ENCODE measurements at places on chromosomes 7 and 10.

- no peak for DNase-seq
Measured at GRCh38 chr10:5632446-5632845, 33.9 kb downstream of the ASB13 start.

DNA sequence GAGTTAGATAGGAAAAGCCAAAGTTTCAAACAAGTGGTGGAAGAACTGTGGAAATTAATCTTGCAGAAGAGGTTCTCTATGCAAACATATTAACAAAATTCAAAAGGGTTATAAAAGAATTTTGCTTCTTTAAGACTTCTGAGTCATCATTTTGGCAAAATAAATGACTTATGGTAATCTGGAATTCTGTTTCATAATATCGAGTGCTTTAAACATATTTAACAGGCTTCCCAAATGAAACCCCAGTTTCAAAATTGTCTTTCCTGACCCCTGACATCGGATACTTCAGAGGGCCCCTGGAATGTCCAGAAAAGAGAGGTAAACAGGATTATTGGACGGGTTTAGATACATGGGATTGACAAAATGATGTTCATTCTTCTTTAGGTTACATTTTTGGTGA lies 444.6 kb downstream of the HTR7 start:
- no peak for DNase-seq

DNA sequence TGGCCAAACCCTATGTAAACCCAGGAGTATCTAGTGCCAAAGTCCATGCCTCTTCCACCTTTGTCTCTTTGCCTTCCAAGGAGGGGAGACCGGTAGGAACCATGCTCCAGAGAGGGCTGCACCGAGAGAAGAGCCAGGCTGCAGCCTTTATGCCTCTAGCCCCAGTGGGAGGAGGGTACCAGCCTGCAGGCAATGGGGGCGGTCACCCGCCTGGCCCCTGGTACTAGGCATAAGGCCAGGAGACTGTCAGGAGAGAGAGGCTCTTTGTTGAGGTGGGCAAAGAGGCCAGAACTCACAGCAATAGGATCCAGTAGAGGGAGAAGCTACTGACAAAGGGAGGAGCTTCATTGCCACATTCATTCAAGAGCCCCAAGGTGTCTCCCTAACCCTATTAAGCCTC lies 146.6 kb upstream of the PDE1C start:
- DNase-seq = no peak

- no peak for DNase-seq
Measured at GRCh38 chr7:95974108-95974507, 201.8 kb downstream of the DYNC1I1 start.

GRCh38 chr10:63003816-63004453 lies 129.2 kb upstream of the NRBF2 start:
- DNase-seq = no peak
